SIG-M5 (cell line): ENCODE measurements at places on chromosomes 12 and 14.

- no peak for DNase-seq
Measured at GRCh38 chr14:72243309-72244293, 311.4 kb downstream of the RGS6 start.

- no peak for DNase-seq
Measured at GRCh38 chr12:82620917-82621316, 65.8 kb upstream of the TMTC2 start.

DNA sequence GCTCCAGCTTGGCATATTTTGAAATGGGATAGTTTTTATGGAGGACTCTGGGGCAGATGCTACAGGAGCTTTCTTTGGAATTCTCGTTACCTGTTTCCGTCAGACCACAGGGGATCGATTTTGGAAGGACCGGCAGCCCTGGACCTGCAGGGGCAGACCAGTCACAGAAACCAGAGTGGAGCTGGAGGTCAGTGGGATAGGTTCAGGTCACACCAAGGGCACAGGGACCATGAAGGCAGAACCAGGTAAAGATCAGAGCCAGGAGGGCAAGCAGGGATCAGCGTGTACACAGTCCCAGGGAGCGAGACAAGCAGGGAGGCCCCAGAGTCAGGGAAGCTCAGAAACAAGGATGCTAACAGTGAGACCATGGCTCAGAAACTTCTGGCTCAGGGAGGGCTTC lies 45.5 kb downstream of the TSPAN11 start:
- DNase-seq, result no peak

GRCh38 chr14:69363964-69364363 lies 34.1 kb downstream of the ERH start:
- no peak for DNase-seq

DNA sequence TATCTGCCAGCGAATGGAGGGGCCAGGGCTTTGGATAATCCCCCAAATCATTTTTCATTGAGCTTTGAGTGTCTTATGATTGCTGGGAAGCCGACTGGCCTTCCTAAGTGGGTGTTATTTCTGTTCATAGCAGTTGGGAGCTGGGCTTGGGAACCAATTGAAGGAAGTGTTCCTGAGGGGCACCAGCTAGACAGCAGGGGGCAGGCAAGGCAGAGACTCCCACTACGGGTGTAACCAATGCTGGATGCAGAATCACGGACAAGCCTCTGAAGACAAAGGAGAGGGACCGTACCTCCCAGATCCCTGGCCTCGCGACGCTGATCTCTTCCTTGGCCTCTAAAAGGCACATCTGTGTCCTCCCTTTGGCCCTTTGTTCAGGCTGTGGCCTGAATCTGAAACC lies 149.0 kb upstream of the PRMT8 start:
- no peak for DNase-seq

DNA sequence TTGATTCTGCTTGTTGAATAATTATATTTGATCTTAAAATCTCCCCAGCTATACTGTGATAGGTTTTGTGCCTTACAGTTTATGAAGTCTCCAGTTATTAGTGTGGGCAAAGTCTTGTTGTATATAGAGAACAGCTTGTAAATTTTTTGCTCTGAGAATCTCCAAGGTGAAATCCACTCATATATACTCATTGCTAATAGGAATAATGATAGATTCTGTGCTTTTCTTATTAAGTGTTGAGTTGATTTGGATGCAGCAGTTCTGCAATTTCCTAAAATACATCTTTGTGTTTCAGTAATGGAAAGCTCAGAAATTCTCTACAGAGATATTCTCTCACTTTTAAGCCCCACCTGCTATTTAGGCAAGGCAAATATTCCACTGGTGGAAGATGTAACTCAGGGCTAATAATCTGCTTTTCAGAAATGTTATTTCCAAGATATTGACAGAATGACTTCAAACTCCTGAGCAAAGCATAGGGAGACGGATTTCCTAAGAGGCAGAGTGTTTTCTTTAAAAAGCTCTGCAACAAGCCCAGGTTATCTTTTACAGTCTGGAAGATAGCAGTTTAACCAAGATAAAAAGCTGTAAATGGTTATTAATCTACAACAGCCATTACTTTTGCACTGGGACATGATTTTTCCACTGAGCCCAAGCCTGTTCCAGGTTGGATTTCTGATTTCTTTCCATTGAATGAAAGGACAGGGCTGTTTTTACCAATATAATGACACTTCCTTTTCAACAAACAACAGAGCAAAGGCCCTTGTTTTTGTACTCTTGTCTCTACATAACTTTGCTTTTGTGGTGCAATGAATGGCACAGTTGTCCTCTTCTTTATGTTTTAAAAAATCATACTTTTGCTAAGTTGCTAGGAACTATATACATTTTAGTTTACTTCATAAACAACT lies 239.9 kb upstream of the ATP2B1 start:
- DNase-seq, result no peak

GRCh38 chr12:23209793-23210192 lies 584.8 kb downstream of the ETNK1 start:
- no peak for DNase-seq

- DNase-seq, result no peak
Measured at GRCh38 chr12:49580572-49581535, 12.9 kb upstream of the MCRS1 start.

DNA sequence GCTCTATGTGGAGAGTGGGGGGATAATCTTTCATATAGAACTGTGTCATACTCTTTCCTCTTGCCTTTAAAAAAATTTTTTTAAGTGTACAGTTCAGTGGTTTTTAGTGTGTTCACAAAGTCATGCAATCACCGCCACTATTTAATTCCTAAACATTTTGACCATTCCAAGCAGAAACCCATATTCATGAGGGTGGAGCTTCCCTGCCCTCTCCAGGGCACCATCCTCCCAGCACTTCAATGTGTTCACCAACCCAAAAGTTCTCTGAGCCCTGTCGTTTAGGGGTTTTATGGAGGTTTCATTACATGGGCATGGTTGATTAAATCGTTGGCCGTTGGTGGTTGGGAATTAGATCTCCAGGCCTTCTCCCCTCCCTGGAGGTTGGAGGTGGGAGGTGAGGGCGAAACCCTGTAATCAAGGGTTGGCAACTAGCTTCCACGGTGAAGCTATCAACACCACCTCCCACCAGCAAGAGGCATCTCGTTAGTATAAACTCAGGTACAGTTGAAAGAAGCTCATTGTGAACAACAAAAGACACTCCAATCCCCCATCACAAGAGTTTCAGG lies 42.8 kb upstream of the WNK1 start:
- DNase-seq, result no peak

- DNase-seq, result no peak
Measured at GRCh38 chr12:6143303-6143675, 18.8 kb upstream of the VWF start.

- no peak for DNase-seq
Measured at GRCh38 chr12:118633071-118633470, 256.7 kb downstream of the SUDS3 start.

DNA sequence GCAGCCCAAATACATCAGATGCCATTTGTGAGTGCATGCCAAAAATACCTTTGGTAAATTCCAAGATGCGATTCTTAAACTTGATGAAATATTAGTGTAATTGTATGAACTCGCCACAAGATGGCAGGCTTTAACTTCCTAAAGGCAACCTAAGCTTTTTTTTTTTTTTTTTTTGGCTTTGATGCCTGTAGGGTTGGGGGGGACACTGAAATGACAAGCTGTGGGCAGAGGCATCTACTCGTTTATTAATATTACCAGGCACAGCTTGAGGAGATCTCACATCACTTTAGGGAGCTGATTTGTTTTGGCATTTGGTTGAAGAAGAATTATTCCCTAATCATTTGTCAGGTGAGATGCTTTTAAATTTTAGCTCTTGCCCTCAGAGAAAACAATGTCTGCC lies 126.7 kb upstream of the CCDC196 start:
- no peak for DNase-seq

DNA sequence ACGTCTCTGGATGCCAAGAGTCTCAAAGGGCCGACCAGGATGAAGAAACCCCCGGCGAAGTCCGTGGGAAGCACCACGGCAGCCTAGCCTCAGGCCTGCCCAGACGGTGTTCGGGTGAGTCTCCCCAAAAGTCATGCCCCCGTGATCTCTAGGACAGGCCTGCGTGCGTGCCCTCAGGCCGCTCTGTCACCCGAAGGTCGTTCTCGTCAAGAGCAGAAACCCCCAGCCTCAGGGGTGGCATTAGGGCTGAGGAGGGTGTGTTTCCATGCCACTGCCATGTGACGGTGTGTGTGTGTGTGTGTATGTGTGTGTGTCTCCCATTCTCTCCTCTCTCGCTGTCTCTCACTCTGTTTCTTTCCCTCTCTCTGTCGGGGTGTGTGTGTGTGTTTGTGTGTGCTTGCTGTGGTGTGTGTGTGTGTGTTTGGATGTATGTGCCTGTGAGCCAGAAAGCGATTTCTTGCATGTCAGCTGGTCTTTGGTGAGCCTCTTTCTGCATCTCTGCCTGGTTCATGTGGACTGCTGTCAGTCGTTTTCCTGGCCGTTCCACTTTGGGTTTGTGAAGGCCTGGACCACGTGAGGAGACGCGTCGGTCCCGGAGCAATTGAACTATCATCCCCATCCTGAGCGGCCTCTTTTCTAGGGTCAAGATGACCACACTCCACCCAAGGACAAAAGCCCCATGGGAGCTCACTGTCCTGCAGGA lies 772.5 kb upstream of the ALG10B start:
- DNase-seq, result no peak

DNA sequence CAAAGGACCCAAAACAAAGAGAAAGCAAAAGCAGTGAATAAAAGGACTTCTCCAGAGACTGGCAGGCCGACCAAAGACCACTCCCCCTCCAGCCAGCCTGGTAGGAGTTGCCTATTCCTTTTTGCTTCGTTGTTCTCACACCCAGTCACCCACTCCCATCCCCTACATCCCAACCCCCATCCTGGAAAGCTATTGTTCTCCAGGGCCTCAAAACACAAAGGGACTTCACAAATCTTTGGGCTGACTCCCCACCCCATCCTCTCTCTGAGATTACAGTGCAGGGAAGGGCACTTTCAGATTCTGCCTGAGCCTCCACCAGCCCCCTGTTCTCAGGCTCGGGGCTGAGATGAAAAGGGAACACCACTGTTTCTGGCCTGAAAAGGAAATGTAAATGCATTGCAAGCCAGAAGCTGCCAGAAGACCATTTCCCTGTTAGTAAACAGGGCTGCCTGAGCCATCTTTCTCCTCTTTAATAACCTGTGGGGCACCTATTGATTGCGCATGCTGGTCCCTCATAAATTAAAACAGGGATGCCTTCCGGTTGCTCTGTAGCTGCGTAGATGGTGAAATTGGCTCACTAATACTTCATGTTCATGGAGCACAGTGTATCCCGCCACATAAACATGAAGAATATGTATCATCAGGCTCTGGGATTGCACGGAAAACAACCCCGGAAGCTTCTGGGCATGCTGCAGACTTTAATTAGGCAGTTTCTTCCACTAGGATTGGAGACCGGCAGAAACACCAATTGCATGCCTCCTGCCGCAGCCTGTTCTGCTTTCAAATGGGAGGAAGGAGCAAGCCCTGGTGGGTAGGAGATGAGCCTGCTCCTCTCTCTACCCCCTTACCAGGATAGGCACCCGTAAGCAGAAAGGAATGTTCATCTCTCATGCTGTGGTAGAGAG lies 130.3 kb upstream of the FUT8 start:
- no peak for DNase-seq

DNA sequence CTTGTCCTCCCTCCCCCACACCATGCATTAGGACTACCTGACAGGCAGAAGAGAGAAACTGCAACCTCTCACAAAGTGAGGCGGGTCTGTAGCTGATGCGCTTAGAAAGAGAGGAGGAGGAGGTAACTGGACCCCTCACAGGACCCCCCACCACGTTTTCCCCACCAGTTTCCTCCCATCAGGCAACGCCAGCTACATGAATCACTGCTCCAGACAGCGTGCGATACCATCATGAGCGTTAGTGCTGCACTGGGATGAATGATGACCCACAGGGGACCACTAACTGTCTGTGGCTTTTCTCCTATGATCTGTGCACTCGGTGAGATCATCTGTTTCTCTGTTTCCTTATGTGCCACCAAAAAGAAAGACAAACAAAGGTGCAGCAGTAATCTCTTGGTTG lies 77.7 kb downstream of the KCNK10 start:
- no peak for DNase-seq

DNA sequence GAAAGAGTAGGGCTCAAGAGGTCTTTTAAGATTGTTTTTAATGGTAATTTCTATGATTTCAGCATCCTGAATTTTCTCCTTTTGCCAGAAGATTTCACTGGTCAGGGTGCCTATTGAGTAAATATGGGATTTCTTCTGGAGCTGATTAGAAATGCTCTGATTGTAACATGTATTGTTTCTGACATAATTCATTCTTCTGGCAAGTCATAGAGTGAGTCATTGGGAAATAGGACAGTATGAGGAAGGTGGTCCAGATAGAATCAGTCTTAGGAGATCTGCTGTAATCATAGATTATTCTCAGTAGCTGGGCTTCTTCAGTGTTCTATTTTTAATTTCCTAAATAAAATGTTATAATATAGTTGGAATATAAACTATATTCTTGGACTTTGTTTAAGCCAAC lies 182.0 kb upstream of the NAV3 start:
- DNase-seq, result no peak

DNA sequence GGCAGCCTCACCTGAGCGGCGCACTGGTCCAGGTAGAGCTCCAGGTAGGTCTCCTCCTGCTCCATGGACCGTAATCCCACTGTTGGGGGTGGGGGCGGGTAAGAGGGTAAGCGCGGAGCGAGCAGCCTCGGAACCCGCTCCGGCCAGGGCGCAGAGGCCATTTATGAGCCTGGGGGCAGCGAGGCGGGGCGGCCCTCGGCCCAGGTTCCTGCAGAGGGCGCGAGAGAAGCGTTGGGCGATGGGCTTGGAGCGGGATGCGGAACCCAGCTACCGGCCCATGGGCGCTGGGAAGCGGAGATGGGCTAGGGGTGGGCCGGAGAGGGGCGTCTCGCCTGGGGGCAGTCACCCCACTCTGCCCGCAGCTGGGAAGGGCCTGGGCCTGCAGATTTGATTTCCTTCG lies at the start of gene TBPL2:
Gene TBPL2 (minus strand): TSS at position 232 of the 400 bp plus-strand sequence. CDS start 167 bp downstream, at position 65.
- DNase-seq, result no peak

DNA sequence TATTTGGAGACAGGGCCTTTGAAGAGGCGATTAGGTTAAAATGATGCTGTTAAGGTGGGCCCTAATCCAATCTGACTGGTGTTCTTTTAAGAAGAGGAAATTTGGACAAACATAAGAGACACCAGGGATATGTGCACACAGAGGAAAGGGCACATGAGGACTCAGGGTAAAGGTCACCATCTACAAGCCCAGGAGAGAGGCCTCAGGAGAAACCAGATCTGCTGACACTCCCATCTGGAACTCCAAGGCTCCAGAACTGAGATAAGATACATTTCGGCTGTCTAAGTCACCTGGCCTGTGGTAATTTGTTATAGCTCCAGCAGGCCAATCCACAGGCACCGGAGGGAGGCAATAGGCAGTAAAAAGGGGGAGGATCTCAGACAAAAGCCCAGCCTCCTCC lies 48.6 kb downstream of the KICS2 start:
- no peak for DNase-seq

DNA sequence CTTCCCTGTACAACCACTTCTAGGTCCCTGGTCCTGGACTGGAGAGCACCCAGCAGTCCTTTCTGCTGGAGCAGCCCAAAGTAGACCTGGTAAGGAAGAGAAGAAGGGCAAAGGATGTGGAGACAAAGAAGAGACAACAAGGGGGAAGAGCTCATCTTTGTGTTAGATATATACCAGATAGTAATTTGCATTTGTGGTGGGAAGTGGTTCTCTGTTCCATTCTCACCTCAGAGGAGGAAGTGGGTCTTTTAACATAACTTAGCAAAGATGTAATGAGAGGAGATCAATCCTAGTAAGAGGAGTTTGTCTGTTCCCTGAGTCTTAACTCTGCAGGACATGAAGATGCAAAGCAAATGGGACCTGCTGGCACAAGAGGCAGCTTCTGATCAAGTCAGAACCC lies 8.0 kb downstream of the CCDC198 start:
- no peak for DNase-seq
